ENCODE measurements at places on chromosomes 7 and 10. TPM values are rescaled to one million over a fixed set of nuclear protein-coding genes. Genes with fewer than 3 reads are reported as not detected.

Gene RALA
- total RNA-seq = 8.5 TPM

Gene PRSS37
- not detected for total RNA-seq

Gene OPALIN
- not detected for total RNA-seq

Gene GNAT3
- 0.12 TPM for total RNA-seq

Data from M059J (cell line).